ENCODE measurements at places on chromosomes 7 and 10.

DNA sequence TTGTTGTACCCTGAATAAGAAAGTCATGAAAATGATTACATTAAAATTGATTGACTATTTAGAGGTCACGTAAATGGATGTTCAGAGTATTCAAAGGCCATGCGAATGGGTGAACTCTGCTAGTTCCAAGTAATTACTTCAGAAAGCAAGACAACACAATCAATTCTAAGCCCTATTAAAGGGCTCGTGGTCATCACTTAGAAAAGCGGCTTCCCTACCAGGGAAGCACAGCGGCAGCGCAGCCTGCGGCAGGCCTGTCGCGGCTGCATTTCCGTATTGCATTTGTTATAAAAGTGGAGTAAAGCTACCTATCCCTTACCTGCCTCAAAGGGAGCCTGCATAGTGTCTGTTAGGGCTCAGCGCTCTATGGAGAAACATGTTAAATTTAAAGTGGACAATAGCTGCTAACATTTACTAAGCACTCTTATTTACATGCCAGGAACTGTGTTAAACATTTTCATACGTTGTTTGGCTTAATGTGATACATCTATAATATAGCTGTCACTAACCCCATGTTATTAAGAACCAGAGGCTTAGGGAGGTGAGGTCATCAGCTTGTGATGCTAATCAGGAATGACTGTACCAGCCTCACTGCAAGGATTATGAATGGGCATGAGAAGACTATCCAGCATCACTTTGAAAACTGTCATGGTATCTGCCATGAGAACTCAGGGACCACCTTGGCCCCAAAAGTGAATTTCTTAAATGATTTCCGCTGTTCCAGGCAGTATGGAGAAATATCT, 187.5 kb downstream of the CELF2 start:
- DNase-seq = no peak

DNA sequence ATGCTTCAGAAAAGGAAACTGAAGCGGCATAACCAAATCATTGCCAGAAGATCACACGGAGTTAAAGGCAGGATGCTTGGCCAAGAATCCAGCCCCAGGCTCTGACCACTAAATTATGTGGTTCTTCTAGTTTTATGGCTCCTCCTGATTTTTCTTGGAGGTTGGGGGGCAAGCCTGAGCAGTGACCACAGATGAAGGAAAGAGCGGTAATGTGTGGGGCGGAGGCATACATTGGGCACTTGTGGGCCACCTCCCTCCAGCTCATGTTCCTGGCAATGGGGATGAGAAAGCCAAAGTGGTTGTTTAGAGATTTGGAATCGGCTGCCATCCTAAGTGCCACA, 3.2 kb downstream of the TRPV6 start:
- DNase-seq = no peak

DNA sequence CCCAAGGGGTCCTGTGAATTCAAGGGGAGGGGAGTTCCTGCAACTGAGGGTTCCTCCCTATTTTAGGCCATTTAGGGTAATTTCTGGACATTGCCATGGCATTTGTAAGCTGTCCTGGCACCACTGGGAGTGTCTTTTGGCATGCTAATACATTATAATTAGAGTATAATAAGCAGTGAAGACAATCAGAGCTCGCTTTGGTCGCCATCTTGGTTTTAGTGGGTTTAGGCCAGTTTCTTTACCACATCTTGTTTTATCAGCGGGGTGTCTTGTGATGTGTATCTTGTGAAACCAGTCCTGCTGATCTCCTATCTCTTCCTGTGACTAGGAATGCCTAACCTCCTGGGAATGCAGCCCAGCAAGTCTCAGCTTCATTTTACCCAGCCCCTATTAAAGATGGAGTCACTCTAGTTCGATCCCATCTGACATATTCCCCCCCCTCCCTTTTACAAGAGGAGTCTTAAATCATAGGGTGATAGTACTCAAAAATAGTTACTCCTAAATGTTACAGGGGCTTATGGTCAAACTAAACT, 43.2 kb downstream of the SVOPL start:
- DNase-seq = no peak

GRCh38 chr10:73655990-73656298, at the start of gene SYNPO2L:
Gene SYNPO2L (minus strand): TSS chr10:73656029. CDS start chr10:73655922, 107 bp downstream.
- DNase-seq = no peak

GRCh38 chr10:36721871-36722270, 403.5 kb upstream of the ANKRD30A start:
- DNase-seq = no peak

- peak; percentile 71 for DNase-seq
Observed at GRCh38 chr10:124648738-124649137, 95.4 kb downstream of the FAM53B start.

- DNase-seq = no peak
Observed at GRCh38 chr10:130231251-130231741, 95.1 kb downstream of the GLRX3 start.
